ENCODE measurements at places on chromosomes 2 and 18. TPM values are rescaled to one million over a fixed set of nuclear protein-coding genes. Genes with fewer than 3 reads are reported as not detected.

- DNase-seq, result no peak
Measured at GRCh38 chr2:198063242-198063641, 258.8 kb downstream of the PLCL1 start.

DNA sequence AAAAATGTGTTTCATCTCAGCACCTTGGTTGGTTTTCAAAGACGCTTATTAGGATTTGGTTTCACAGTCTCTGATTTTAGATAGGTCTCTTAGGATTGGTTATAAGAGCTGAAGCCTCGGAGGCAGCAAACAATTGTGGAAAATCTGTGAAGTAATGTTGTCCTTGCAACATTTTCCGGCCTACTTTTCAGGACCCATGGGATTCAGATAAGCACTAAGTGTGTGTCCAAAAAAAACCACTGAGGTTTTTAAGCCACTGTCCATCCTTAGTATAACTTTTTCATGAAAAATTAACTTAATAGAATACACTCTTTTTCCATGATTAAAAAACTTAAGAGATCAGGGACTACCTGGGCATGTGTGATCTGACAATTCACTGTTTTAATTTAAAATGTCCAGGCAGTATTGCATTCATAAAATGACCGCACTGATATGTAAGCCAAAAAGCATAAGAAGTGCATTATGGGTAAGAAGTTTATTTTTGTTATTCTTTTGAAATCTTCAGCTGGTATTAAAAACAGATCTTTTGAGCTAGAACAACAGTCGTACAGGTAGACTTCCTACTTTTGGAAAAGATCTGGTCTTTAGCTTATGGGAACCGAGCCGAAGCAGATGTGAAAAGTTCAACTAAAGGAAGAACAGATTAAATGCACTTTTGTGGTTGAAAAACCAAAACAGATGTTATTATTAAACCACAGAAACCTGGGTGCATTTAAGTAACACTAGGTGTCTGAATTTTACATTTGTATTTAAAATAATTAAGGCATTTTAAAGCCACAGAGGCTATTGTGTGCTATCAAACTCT is 479.4 kb upstream of the ZEB2 start:
- no peak for DNase-seq

DNA sequence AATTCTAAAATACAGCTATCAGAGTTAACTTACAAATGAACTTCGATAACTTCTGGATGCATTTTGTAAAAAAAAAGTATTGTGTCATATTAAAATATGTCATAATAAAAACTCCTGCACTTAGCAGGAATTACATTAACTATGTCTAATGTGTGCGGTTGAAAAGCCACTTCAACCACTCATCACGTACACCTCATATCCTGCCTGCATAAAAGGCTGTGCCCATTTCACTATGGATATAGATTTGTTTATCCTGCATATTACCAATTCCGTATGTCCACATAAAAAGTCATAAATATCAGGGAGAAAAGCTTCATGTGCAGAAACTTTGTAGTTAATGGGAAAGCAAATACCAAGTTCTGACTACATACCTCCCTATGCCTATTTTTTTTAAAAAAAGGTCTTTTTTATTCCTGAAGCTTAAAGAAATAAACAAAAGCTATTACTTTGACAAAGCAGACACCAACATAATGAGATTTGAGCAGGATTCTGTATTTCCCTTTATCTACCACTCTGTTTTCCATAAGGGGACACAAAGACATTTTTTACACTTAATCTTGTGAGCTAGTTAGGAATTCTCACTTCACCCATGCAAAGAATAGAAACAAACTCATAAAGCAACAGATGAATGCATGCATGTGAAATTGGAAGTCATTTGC is 96.1 kb downstream of the PPP1R1C start:
- no peak for DNase-seq

MPPE1 gene
- total RNA-seq, result 29.8 TPM

DNA sequence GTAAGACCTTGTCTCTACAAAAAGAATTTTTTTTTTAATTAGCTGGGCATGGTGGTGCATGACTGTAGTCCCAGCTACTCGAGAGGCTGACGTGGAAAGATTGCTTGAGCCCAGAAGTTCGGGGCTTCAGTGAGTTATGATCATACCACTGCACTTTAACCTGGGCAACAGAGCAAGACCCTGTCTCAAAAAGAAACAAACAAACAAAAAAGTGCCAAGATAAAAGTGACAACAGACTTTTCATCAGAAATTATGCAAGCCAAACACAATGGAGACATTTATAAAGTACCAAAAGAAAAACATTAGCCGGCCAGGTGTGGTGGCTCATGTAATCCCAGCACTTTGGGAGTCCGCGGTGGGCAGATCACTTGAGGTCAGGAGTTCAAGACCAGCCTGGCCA is 26.7 kb downstream of the HADHA start:
- DNase-seq, result no peak

DNA sequence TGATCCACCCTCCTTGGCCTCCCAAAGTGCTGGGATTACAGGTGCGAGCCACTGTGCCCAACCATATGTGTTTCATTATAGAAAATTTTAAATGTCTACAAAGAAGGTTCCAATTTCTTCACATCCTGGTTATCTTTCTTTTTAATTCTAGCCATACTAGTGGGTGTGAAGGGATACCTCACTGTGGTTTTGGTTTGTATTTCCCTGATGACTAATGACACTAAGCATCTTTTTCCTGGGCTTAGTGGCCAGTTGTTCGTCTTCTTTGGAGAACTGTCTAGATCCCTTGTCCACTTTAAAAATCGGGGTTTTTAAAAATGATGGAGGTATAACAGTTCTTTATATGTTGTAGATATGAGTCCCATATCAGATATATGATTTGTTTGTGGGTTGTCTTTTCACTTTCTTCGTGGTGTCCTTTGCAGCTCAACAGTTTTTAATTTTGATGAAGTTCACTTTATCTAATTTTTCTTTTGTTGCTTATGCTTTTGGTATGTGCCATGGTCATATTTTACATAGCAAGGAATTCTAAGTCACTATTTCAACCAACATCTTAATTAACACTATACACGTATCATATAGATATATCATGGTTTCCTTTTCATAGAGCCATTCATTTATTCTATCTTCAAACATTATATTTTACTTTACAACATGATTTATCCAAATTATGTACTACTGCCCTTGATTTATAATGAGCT is 135.0 kb upstream of the RIOK3 start:
- DNase-seq, result no peak

GRCh38 chr2:216619411-216620393 is 13.5 kb upstream of the IGFBP2 start:
- peak; percentile 32 for DNase-seq

DNA sequence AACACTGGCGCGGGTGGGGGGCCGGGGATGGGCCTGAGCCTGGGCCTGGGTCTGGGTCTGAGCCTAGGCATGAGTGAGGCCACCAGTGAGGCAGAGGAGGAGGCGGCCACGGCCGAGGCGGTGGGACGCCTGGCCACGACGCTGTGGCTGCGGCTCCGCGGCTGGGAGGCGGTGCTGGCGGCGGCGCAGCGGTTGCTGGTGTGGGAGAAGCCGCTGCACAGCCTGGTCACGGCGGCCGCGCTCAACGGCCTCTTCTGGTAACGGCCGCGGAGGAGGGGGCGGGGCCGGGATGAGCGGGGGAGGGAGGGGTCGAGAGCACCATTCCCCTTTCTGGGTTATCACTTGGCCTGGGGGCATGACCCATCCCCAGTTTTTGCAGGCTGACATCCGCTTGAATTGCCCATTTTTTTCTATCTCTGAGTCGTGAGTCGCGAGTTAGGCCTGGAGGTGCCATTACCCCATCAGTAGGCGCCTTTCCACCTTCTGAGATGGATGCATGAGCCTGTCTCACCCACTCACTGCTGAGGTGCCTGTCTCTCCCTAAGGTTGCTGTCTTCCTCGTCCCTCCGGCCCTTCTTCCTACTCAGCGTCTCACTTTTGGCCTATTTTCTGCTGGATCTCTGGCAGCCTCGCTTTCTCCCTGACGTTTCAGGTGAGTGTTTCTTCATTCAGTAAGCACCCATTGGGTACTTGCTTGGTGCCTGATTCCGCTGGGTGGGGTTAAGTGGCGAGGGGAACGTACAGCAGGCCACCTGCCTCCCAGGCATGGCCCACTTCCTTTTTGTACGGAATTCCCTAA is 501 bp downstream of the RETREG2 start:
- peak; percentile 26 for DNase-seq

SOWAHC gene
- 8.5 TPM for total RNA-seq

DNA sequence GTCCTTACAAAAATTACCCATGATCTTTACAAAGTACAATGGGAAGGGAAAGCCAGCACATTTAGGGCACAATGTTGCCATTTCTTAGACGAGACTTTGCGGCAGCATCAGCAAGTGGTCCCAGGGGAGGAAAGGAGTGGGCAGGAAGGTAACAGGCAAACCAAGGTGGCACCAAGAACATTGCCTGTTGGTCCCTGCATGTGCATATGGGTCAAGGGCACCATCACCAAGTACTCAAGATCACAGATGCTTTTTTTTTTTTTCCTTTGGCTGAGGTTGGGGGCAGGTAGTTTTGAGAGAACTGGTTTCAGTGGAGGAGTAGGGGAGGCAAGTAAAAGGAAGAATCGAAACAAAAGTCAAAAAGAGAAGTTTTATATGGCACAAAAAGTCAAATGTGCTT is 752 bp upstream of the CYTIP start:
- DNase-seq, result no peak

GRCh38 chr2:85502720-85503119 is 36.2 kb upstream of the MAT2A start:
- DNase-seq, result no peak

FAM124B gene
- not detected for total RNA-seq

NOTO gene
- total RNA-seq, result not detected

RFX8 gene
- not detected for total RNA-seq

DNA sequence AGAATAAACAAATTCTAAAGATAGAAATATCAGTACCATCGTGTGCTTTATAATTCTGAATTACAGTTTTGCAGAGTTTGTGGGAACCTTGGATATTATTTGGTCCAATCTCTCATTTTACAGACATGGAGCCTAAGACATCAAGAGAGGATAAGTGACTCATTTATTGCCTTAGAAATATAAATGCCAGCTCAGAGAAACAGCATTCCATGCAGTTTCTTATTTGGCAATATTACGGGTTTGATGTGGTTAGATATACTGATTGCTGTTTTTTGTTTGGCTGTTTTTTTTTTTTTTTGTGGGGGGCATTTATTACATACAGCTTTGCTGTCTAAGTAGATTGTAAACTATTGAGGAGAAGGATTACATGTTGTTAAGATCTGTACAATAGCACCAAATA is 1241.1 kb upstream of the LRRTM1 start:
- DNase-seq, result peak; percentile 39

DNA sequence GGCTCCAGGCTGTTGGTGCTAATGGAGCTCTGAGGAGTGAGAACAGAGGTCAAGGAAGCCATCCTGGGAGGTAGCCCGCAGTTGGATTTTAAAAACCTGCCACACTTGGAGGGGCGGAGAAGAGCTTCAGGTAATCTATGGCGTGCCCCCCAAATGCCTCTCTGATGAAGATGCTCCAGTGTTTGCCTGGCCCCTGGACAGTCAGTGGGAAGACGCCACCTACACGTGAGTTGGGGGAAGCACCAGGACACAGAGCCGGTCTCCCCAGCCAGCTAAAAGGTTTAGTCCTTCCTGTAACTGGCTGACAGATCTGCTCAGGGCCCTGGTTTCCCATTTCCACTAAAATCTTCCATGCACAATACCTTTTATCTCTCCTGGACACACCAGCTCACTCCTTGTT is 225.0 kb downstream of the TTC32 start:
- peak; percentile 42 for DNase-seq

- no peak for DNase-seq
Measured at GRCh38 chr2:53724536-53724935, 43.1 kb upstream of the CHAC2 start.

DNA sequence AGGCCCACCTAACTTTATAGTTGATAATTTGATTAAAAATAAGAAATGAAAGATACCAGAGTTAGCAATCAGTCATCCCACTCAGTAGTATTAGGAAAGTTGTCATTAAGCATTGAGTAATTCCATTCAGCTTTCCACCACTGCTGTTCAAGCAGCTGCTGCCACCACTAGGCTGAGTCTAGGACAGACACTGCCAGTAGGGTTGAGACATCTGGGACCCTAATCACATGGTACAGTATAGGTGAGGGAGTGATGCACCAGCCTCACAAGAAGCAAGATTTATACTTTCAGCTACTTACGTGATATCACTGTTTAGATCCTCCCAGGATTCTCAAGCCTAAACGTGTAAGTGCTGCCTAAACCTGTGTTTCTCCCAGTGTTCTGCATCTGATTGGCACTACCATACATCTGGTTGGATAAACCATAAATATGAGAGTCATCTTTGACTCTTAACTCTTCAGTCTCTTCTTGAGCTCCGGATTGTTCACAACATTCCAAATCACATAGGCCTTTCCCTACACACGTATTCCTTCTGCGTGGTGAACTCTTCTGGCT is 3.2 kb downstream of the UBXN4 start:
- peak; percentile 52 for DNase-seq

DNA sequence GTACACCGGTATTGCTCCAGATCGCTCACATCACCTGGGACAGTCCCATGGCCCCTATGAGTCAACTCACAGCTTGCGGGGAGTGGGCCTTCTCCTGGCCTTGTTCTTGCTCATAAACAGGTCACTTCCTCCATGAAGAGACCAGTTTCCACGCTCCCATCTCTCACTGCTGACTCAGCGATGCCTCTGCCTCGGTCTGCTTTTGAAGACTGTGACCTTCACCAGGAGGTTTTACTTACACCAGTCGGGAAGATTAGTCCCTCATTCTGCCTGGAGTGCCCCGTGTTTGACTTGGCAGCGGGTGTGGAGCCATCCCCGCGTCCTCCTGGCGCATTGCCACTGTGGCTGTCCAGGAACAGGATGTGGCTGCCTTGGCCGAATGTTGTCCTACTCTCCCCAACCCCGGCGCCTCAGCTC is 159.8 kb downstream of the RHBDD1 start:
- no peak for DNase-seq

STK39 gene
- total RNA-seq, result 8.9 TPM

DSC3 gene
- total RNA-seq, result 0.05 TPM

DNA sequence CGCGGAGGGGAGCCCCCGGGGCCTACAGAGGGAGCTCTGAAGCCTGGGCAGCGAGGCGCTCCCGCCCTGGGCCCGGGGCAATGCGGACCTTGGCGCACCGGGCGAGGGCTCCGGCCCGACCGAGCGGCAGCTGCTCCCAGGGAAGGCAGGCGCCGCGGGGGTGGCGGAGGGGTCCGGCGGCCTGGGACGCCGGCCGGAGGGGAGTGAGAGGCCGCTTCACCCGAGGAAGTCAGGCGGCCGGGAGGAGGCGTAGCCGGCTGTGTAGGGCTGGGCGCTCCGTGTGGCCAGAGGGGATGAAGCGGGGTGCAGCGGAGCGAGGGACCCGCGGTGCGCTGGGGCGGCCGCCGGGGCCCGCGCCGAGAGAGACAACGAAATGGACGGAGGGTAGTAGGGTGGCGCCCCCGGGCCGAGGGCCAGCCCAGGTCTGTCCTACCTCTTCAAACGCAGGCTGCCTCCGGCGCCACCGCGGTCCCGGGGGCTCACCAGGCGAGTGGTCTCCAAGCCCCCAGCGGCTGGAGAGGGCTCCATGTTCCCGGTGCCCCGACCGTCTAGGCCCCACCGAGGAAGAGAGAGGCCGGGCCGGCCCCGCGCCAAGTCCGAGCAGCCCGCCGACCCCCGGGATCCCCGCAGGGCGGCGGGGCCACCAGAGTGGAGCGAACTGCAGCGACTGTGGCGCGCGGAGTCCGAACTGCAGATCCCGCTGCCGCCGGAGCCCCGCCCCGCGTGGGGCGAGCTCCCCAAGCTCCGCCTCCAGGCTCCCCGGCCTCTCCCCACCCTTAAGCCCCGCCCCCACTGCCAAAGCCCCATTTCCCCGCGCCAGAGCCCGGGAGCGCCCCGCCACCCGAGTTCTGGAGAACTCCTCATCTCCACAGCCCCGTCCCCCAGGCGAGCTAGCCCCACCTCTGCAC is at the start of gene SLC30A3:
SLC30A3 (minus strand) TSS at position 669 of the 908 bp plus-strand sequence; CDS start at position 528, 141 bp downstream.
- DNase-seq, result peak; percentile 39

CFAP210 gene
- total RNA-seq, result not detected
